ENCODE measurements at places on chromosomes 7 and 10.

DNA sequence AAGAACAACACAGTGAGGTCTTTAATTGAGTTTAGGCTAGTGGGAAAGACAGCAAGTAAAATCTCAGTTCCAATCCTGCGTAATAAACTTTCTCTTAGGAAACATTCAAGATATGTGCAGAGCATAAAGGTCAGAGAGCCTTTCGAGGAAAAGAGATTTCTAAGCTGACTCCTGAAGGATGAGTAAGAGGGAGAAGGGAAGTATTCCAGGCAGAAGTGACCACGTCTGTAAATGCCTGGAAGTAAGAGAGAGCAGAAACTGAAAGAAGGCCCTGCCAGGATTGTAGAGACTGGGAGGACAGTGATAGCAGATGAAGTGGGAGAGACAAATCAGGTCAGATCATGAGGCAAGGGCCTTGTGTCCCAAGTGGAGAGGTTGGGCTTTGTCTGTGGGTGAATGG is 41.8 kb downstream of the PNLIPRP3 start:
- no peak for DNase-seq

GRCh38 chr10:42930516-42931192 is 146.2 kb upstream of the RET start:
- DNase-seq: peak; percentile 35

- DNase-seq: no peak
Measured at GRCh38 chr7:128744366-128744905, 5.3 kb downstream of the CALU start.

DNA sequence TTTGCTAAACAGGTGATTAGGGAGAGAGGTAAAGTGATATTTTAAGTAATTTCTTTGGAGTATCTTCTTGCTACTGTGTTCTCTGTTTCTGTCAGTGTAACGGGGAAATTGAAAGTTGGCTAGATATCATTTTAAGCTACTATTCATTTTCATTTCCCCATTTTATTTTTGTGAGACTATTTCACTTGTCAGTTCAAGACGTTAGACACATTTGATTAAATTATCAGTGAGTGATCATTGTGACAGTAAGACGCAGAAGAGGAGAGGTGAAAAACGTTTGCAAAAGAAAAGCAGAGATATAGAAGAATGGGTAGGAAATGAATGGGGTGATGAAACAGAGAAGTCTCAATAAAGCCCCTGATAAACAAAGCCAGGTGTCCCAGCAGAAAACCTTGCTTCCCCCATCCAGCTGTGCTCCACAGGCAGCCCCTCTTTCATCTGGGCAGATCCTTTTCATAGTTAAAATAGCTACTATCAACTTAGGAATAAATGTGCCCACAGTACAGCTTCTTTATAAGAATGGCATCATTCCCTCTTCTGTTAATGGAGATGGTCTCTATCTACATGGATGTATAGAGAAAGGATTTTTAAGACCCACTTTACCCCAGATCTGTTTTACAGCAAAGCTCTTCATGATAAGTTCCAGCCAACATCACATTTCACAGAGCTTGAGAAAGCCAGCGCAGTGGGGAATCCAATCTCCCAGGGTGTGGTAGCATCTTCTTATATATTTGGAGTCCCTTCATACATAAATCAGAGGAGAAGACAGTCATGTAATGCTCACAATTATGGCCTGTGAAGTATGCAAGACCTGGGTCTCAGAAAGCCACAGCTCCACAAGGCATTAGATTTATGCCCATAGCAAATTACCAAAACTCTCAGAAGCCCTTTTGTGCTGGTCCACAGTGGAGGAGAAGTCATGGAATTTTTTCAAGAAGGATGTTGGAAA is 138.1 kb upstream of the ITGB1 start:
- no peak for DNase-seq

- DNase-seq: no peak
Measured at GRCh38 chr7:31890198-31890597, 180.0 kb downstream of the PDE1C start.

DNA sequence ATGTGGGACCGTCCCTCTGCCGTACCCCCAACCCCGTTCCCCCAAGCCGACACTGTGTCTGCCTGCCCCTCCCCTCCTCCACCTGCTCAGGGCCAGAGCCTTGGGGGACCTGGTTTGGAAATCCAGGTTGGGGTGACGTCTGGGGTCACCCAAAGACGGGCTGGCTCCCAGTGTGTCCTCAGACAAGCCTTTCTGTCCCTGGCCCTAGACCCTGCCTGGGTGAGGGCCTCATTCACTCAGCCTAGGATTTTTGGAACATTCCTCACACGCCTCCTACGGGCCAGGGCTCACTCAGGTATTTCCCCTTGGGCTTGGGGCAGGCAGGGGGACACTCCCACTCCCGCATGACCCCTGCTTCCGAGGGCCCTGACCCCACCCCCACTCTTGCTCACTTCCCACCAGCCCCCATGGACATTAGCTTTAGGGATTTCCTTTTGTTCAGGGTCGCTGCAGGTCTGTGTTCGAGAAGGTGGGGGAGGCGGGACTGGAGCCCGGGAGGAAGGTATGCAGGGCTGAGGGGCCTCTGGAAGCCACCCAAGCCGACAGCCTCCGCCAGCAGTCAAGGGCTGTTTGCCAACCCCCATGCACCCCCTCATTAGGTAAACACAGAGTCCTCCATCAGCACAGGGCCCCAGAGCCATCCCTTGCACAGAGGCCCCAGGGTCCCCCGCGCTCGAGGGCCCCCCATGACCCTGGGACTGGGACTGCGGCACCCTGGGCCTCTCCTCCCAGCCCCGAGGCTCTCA is 35.1 kb downstream of the PDGFA start:
- no peak for DNase-seq

DNA sequence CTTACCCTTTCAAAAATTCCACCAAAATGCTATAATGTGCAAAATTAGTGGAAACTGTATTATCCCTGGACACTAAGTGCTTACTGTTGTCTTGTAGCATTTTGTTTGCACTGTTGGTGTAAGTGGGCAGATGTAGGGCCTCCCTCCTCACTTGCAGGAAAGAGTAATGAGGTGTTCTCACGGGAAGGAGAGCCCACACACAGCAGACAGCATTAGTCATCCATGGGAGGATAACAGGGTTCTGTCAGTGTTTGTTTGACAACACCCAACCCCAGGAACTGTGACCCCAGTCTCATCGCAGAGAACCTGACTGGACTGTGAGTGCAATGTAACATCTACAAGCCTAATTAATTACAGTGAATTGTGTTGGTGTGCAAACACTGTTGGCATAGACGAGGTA is 58.7 kb upstream of the VSTM2A start:
- peak; percentile 93 for DNase-seq

- no peak for DNase-seq
Measured at GRCh38 chr10:122475100-122475499, 13.7 kb downstream of the HTRA1 start.

GRCh38 chr7:43954524-43955228 is 28.4 kb downstream of the UBE2D4 start:
- peak; percentile 33 for DNase-seq

GRCh38 chr7:65307651-65308299 is 65.9 kb upstream of the ZNF92 start:
- DNase-seq: peak; percentile 71

GRCh38 chr10:126570245-126570570 is 100.3 kb downstream of the C10orf90 start:
- no peak for DNase-seq

DNA sequence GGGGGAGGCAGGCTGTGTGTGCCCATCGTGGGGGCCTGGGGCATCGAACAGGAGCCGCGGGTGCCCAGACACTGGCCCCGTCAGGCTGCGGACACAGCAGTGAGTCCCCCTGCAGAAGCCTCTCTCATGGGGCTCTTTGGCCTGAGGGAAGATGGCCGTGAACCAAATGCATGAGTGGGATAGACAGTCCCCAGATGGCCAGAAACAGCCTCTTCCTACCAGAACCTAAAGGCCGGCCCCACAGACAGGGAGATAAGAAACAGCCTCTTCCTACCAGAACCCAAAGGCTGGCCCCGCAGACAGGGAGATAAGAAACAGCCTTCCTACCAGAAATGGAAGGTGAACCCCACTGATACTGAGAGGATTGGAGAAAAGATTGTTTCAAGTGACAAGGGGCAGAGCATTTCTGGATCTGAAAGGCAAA is 16.6 kb downstream of the IDI2 start:
- no peak for DNase-seq

DNA sequence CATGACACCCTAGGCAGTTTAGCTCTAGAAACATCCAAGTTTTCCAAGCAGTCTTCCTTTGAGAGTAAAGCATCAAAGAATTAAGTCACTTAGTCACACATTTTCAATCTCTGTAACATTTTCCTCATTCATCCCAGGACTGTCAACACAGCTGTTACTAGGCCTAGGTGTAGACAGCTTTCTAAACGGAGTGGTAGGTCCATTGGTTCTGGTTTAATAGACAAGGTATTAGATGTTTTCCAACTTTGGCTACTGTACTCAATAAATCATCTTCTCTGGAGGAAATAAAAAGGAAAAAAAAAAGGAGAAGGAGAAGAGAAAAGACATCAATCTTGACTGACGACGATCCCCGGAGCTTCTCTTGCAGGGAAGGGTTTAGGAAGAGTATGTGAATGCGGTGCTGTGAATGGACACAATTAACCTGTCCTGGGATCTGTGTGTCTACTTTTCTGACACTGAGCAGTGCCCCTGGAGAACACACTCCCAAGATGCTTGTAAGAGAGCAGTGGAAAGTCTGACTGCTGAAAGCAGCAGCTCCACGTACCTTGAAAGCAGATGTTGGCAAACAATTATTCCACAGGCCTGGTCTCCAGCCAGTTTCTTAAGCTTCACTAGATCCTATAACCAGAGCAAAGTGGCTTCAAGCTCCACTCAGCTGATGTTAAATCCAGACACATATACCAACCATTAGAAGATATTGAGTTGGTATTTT is 59.1 kb downstream of the CXCL12 start:
- no peak for DNase-seq

GRCh38 chr10:107126512-107127065 is 37.9 kb downstream of the SORCS1 start:
- no peak for DNase-seq

Measured in SHP77 treated with DMSO at 0.1 percent for 48 hours (cell line).